ENCODE measurements at places on chromosomes 7 and 10.
A peak's percentile ranks its signal among the peaks of the same experiment; 100 is the strongest.

DNA sequence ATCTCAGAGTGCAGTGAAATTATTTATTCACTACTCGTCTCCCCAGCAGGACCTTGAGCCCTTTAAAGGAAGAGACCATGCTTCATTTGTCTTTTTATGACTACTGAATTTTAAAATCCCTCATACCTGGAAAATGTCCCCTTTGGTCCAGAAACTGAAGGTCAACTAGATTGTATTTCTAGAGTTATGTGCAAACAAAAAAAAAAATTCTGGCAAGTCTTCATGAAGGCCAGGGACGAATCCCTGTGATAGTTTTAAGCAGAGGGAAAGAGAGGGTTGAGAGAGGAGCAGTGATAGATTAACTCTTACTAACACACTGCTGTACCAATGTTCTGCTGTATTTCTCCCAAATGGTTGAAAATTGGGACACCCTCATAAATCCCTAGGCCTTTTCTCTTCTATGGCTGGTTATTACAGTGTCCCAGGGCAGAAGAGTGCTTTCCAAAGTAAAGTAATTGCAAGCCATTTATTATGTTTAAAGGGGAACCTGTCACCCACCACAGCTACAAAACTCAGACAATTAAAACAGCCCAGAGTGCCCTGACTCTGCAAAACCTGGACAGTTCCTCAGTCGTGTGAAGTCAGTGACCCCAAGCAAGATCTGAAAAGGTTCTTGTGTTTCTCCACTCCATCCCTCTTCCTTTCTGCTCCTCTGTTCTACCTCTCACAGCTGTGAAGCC, 182.8 kb upstream of the AOAH start:
- no peak for DNase-seq
- H3K27ac ChIP-seq, result peak overlapping the region; percentile 92
- H3K36me3 ChIP-seq, result peaks cover 22% of the 10 kb centered on the region
- H3K4me3 ChIP-seq, result no peak overlapping the region
- no peaks in the 10 kb centered on the region for H3K27me3 ChIP-seq

- H3K27ac ChIP-seq, result no peak overlapping the region
- no peak for DNase-seq
- no peaks in the 10 kb centered on the region for H3K4me1 ChIP-seq
- no peaks in the 10 kb centered on the region for H3K36me3 ChIP-seq
Measured at GRCh38 chr7:134770676-134771075, 8.8 kb upstream of the CALD1 start.

GRCh38 chr7:87833130-87833529, 43.0 kb downstream of the SLC25A40 start:
- H3K4me1 ChIP-seq, result no peaks in the 10 kb centered on the region
- peaks cover 5% of the 10 kb centered on the region for H3K36me3 ChIP-seq
- H3K27me3 ChIP-seq, result no peaks in the 10 kb centered on the region
- no peak overlapping the region for H3K4me3 ChIP-seq

- no peak overlapping the region for H3K4me3 ChIP-seq
- no peaks in the 10 kb centered on the region for H3K4me1 ChIP-seq
- no peak overlapping the region for H3K27ac ChIP-seq
- peaks cover 1% of the 10 kb centered on the region for H3K27me3 ChIP-seq
- no peaks in the 10 kb centered on the region for H3K36me3 ChIP-seq
- no peak for DNase-seq
Measured at GRCh38 chr10:132974886-132975830, 32.8 kb upstream of the CFAP46 start.

Data from immature natural killer cell (primary cell).